ENCODE measurements at places on chromosomes 16 and 17.

DNA sequence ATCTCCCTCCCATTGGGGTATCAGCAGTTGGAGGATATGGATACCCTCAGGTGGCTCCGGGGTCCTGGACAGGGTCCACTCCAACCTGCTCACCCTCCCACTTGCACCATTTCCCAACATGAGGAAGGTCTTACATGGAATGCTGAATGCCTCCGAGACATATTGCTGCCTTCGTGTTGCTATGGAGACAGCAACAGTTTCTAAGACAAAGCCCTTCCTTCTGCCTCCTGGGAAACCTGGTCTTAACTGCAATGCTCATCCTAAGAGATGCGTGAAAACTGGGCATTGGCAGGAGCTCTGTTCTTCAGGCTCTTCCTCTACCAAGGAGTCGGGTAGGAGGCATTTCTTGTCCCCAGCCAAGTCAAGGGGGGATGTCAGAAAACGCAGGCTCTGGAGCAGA, 45.2 kb downstream of the ST3GAL2 start:
- DNase-seq, result no peak

DNA sequence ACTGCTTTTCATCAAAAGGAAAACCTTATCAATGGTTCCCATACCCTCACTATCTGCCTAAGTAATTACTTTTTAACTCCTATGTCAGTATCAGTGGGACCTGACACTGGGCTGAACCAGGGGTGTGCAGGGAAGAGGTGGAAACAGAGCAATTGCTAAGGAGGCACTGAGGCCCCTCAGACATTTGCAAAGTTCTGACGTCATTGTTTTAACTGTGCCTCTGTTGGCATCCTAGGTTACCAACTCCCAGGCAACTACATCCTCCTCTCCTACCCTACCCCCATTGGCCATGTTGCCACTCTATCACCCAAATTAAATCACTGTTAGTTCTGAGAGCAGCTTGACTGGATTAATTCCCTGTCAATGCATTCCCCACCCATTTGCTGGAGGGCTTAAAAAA, 8.0 kb upstream of the WWOX start:
- DNase-seq, result no peak

DNA sequence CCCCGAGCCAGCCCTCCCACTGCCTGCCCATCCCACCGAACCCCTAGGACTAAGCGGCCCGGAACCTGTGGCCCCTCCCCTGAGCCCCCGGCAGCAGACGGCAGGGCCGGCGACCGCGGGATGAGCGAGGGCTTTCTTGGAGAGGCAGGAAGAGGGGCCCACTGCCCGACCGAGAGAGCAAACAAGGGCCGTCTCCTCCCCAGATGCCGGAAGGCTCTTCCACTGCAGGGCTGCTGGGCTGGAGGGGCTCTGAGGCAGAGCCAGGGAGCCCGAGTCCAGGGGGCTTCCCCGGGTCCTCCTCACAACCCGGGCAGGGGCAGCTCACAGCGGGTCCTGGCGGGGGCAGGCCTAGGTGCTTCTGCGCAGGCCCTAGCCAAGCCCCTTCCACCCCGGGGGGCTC, 2.9 kb downstream of the PERCC1 start:
- no peak for DNase-seq

DNA sequence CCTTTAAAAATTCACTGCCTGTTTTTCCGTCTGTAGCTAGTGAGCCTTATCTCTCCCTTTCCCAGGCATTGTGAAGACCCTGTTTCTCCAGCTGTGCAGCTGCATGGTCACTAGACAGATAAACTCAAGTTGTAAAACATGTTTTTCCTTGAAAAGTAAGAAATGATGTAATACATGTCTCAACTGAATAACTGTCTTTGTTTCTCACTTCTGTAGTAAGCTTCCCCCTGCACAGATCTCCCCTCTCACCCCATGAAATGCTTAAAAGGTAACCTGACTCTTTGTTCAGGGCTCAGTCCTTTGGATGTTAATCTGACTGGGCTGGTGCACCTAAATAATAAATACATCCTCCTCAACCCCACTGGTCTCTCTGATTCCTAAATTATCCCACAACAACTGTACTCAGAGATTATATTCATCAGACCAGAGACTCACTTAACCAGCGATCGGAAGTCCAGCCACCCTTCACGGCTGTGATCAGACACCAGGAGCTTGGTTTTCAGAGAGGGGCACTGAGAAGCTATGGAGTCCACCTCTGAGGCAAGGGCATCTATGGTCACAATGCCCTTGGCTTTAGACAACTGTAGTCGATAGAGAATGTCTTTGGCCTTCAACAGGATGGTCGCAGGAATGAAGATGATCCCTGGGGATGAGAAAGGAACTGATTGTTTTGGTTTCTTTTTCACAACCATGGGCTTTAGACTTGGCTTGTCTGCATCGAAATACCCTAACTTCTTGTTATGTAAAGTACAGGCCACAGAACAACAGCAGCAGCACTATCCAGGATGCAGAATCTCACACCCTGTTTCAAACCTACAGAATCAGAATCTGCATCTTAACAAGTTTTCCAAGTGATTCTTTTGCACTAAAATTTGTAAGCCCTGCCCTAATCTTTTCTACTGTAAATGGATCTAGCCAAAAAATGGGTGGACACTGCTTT, 15.4 kb downstream of the ACSM1 start:
- no peak for DNase-seq

DNA sequence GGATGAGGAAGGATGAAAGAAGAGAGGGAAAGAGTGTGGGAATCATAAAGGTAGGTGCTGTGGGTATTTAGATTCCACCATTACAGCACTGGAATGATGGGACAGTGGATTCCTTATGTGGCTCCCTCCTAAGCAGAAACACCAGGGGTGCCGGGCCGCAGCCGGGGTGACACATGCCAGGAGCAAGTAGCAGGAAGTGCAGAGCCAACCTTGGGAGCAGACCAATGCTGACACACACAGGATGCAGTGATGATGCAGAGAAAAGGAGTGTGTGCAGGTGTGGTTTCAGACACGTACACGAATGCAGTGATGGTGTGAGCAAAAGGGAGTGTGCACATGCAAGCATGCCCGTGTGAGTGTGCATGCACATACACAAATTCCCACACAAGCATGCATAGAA, 338.0 kb downstream of the SLC39A11 start:
- DNase-seq, result no peak

- peak; percentile 26 for DNase-seq
Observed at GRCh38 chr16:2912330-2913199, 834 bp downstream of the FLYWCH1 start.

- no peak for DNase-seq
Observed at GRCh38 chr16:88927010-88927409, 50.0 kb downstream of the CBFA2T3 start.

DNA sequence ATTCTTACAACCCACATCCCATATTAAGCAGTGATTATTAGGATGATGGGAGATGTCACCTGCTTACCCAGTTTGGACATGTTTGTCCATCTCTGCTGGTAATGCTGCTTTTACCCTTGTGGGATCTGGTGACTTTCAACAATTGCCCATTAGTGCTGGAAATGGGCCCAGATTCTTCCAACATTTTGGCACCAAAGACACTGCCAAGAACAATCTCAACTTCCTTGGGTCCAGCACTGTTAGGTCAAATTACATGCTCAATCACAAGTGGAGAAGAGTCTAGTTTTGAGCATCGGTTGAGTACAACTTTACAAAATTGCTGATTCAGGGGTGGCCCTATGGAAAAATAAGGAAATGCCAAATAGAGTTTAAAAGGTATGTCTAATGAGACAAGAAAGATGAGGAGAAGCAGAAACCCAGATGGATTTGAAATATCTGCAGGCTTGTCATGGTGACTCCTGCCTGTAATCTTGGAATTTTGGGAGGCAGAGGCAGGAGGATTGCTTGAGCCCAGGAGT, 13.0 kb upstream of the ZFP3 start:
- DNase-seq, result no peak

DNA sequence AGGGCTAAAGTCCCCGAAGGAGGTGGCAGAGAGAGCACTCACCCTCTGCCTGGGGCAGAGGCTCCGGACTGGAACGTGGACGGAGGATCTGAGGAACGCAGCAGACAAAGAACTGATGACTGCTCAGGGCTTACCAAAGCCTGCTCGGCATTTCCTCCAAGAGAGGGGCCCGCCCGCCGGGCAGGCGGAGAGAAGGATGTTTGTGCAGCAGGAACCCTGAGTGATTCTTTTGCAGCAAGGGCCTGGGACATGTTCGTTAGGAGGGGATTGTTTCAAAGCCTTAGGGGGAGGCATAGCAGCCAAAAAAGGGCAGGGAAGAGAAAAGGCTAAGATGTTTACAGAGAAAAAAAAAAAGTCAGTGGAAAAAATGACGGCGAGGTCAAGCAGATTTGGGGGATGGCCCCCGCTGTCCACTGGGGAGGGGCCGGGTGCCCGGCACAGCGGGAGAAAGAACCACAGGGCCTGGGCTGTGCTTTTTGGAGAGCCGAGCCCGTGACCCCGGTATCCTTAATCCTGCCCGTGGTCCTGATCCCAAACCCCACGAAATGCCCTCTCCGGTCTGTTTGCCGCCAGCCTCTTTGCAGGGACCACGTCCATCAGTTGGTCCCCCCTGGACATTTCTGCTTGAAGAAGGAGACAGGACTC, 129.3 kb downstream of the NTN1 start:
- no peak for DNase-seq

- DNase-seq, result no peak
Observed at GRCh38 chr16:19185510-19185851, 17.4 kb downstream of the SYT17 start.

DNA sequence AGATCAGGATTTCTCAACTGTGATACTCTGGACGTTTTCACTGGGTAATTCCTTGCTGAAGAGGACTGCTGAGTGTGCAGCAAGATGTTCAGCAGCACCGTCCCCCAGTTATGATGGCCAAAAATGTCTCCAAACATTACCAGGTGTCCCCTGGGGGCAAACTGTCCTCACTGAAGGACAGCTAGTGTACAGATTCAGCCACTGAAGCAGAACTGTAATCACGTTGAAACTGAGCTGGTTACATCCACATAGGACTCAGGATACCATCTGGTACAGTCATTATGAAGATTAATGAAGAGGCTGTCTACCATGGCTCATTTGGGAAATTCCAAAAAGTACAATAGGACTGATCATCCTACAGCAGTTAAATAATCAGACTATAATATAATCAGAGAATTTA, 43.3 kb upstream of the GINS3 start:
- DNase-seq, result no peak

DNA sequence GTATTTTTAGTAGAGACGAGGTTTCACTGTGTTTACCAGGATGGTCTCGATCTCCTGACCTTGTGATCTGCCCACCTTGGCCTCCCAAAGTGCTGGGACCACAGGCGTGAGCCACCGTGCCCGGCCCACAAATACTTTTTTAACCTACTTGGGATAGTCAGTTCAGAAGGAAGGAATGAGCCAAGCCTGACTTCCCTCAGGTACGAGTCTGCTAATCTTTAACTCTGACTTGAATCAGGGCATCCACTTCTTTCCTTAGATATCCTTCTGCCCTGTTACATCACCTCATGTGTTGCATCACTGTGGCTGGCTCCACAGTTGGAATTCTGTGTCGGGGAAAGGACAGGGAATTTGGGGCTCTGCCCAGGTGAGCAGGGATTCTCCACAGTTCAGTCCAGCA, 120.8 kb downstream of the MSI2 start:
- DNase-seq, result no peak

DNA sequence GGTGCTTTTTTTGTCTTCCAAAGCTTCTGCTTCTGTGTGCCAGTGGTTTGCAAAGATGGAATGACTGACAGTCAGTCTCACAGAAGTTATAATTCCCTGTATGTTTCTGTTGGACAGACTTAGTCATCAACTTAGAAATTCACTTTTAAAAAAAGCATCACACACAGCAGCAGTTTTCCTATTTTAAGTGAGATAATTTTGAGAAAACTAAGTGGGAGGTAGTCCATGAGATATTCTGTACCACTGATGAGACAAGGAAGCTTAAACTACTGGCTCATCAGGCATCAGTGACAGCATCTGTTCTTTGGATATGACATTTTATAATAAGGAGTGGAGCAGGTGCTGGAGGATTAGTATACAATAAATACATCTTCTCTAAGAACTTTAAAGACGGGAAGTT, 20.0 kb downstream of the CNP start:
- no peak for DNase-seq

DNA sequence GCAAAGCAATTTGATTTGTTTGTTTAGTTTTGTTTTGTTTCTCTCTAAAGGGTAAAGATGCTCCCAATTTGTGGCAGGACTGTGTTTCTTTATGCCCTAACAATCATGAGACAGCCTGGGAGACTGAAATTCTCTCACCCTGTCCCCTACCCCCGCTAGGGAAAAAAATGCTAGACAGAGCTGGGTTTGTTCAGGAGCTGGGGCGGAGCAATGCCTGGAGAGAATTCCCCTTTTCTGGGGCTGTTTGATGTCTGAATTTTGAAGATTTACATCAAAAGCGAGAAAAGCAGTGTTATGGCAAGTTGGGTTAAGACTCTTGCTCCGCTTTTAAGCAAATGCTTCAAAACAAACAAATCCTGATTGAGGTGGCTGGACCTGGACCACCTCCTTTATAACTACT, 8.4 kb downstream of the MAF start:
- no peak for DNase-seq

DNA sequence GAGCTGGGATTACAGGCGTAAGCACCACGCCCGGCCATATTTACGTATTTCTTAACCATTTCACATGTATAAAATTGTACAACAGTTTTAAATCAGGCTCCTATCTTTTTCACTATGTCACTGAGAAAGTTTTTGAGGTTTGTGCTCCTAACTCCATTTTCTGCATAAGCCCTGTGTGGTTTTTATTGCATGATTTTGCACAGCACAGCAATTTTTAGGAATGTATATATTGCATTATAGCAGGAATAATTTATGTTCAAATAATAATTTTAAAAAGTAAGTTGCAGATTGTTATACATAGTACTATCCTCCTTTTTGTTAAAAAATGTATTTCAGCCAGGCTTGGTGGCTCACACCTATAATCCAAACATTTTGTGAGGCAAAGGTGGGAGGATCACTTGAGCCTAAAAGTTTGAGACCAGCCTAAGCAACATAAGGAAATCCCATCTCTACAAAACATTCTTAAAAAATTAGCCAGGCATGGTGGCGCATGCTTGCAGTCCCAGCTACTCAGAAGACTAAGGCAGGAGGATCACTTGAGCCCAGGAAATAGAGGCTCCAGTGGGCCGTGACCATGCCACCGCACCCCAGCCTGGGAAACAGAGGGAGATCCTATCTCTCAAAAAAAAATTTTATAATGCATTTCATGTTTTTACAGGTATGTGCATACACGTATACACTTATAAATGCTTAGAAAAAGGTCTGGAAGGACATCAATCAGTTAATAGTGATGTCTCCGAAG, 26.0 kb downstream of the SMG6 start:
- no peak for DNase-seq

GRCh38 chr16:764848-765487, 4.4 kb downstream of the MSLN start:
- DNase-seq, result no peak

DNA sequence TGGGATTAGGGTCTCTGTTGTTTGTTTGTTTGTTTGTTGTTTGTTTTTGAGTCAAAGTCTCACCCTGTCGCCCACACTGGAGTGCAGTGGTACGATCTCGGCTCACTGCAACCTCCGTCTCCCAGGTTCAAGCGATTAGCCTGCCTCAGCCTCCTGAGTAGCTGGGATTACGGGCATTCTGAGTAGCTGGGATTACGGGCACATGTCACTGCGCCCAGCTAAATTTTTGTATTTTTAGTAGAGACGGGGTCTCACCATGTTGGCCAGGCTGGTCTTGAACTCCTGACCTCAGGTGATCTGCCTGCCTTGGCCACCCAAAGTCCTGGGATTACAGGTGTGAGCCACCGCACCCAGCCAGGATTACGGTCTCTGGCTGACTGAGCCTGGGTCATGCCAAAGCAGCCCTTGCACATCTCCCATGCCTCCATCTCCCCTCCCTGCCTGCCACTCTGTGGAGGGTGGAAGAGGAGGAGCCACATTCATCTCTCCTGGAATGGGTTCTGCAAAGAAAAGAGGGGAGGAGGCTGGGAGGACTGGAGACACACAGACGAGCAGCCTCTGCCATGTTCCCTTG, 59.2 kb downstream of the BEAN1 start:
- no peak for DNase-seq
